Fibroblast of skin of right biceps (primary cell): ENCODE measurements at places on chromosomes 12 and 14.

DNA sequence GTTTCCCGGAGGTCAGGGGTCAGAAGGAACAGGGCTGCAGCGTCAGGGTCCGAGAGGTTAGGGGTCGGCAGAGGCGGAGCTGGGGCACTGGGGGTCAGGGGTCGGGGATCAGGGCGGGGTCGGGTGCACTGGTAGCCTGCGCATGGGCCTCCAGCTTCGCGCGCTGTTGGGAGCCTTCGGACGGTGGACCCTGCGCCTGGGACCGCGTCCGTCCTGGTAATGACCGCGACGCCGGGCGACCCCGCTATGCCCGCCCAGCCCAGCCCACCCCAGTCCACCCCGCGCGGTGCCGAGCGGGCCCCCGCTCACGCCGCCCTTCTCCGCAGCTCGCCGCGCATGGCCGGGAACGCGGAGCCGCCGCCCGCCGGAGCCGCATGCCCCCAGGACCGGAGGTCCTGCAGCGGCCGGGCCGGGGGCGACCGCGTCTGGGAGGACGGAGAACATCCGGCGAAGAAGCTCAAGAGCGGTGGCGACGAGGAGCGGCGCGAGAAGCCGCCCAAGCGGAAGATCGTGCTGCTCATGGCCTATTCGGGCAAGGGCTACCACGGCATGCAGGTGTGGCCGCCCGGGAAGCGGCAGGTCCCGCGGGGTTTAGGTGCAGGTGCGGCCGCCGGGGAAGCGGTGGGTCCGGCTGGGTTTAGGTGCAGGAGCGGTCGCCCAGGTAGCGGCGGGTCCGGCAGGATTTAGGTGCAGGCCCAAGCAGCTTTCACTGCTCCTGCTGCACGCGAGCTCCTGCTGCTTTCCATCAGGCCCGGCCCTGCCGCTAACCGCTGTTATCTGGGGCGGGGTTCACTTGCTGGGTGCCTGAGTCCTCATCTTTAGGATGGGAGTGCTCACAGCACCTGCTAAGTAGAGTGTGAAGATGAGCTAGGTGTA is 743 bp downstream of the PUS1 start:
- no peak for DNase-seq

DNA sequence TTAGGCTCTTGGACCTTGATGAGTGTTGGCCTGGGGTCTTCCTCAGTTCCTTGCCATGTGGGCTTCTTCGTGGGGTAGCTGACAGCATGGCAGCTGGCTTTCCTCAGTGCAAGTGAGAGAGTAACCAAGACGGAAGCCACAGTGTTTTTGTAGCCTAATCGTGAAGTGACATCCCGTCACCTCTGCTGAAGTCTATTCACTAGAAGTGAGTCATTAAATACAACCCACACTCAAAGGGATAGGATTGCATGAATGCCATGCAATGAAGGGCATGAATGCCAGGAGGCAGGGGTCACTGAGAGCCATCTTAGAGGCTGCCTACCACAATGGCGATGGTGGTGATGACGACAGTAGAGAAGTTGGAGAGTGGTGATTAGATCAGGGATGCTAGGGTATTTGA is 13.5 kb upstream of the ASIC1 start:
- DNase-seq: no peak

GRCh38 chr12:46814143-46814542 is 11.7 kb downstream of the SLC38A4 start:
- DNase-seq: no peak

- no peak for DNase-seq
These were observed 76.1 kb downstream of the TTC7B start for GRCh38 chr14:90740081-90740480.

- DNase-seq: no peak
These were observed 160.1 kb downstream of the BRMS1L start for GRCh38 chr14:35986219-35986573.
